Umbilical cord (tissue), 2 donors: ENCODE measurements at places on chromosomes 13 and 19.

DNA sequence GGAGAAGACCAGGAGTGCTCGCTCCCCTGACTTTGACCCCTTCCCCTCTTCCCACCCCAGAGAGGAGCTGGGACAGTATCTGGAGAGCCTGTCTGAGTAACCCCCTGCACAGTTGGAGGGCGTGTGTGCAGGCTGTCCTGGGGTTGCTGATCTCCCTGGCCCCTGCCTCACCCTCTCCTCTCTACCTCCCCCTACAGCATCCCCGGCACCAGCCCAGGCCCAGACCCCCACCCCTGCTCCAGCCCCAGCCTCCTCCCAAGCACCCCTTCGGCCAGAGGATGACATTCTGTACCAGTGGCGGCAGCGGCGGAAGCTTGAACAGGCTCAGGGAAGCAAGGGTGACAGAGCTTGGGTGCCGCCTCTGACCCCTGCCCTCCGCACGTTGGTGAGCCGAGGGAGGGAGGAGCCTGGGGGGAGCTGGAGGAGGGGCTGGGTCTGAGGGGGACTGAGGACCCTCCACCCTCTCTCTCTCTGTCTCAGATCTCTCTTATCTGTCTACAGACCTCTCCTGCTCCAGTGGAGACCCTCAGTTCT, 8.7 kb downstream of the PROSER3 start:
- no peak for DNase-seq

DNA sequence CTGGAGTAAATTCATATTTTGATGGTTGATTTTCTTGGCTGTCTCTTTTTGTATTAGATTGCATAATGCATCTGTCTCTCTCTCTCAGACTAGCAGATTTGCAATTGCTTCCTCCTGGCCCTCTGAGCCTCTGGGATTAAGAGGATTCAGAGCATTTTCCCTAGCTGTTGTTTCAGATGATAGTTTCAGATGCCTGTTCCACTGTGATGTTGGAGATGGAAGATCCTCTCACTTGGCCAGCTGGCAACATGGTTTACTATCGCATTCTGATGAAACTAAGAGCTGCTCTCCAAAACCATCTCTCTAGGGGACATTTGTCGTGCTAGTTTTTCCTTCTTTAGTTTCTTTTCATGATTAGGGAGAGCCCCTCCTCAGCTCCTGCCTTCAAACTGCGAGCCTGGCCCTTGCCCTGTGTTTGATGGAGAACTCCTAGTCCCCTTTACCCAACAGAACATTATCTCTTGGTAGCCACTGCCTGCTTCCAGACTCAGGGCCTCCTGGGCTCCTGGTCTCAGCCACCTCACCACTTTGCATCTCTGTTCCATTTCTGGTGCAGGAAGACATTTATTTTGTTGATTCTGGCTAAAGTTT, 244.6 kb downstream of the B3GLCT start:
- peak; percentile 68 for DNase-seq

GRCh38 chr19:50465986-50466705, 10.2 kb upstream of the EMC10 start:
- no peak for DNase-seq

GRCh38 chr19:45071969-45072790, 4.1 kb downstream of the ZNF296 start:
- no peak for DNase-seq

- peak; percentile 56 for DNase-seq
Measured at GRCh38 chr13:110215606-110216005, 91.4 kb downstream of the COL4A1 start.

- no peak for DNase-seq
Measured at GRCh38 chr19:57263244-57263741, 17.0 kb upstream of the ZNF460 start.

DNA sequence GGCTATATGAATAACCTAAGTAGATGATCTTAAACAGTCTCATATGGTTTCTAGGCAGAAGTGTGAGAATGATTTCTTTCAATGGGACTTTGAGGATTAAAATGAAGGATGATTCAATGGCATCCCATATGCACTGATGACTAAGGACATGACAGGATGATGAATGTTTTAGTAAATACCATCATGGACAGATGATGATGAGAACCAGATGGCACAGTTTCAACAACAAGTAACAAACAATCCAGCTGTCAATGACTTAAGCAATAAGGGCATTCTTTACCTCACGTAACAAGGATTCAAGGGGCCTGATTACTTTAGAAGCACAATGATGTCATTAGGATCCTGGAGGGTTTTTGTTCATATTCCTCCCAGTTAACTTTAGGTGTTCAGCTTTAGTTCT, 2678.4 kb downstream of the PCDH9 start:
- DNase-seq, result peak; percentile 22

- peak; percentile 90 for DNase-seq
Measured at GRCh38 chr19:46975925-46976782, 43.5 kb upstream of the NPAS1 start.

DNA sequence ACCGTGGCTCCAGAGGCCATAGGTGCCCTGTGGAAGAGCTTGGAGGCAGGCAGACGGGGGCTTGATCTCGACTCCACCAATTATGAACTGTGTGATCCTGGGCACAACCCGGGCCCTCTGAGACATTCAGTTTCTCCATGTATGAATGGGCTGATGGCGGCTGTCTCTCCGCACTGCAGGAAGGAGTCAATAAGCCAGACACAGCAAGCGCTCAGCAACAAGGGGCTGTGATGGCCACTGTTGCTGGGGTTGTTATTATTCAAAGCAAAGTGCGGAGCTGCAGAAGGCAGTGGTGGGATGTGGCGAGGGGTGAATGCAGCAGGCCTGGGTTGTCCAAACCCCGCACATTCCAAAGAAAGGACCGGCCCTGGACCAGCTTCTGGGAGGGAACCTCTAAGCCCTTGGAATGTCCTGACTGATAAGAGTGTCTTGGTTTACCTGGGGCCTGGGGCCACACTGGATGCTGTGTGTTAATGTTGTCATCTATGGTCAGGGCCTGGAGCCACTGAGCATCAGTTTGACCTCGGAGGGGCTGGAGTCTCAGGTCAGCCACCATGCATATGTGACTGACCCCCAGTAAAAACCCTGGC, 8.3 kb downstream of the TMEM143 start:
- no peak for DNase-seq

DNA sequence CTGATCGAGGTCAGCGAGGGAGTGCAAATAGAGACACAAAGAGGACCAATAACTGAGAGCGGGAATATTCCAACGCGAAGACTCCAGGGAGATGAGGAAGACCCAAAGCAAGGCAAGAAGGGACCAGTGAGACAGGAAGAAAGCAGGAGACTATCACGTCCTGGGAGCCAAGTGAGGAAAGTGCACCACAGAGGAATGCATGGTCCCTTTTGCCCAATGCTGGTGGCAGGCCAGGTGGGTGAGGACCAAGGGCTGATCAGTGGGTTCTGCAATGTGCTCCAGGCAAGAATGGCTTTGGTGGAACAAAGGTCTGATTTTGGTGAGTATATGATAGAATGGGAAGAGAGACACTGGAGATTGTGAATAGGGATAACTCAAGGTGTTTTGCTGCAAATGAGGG, 25.4 kb downstream of the CHST8 start:
- no peak for DNase-seq

GRCh38 chr19:29260477-29261317, 47.7 kb upstream of the UQCRFS1 start:
- DNase-seq, result no peak

DNA sequence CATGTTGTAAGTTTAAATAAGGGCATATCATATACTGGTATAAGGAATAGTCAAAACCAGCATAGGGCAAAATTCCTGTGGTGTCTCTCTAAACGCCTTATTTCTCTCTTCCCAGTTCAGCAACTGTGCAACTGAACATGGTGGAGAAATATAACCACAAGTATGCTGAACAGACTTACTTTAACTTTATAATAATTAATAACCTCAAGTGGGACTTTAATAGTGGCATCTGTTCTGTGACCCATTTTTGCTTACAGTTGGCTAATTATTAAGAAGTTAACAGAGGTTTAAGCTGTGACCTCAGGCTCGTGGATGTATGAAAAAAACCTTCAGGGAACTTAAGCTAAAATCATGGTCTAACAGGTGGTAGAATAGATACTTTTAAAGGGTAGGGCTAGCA, 54.3 kb downstream of the MICU2 start:
- no peak for DNase-seq
